ENCODE measurements at places on chromosomes 4 and X.

- DNase-seq = no peak
Measured at GRCh38 chr4:142523111-142523510, 323.0 kb downstream of the INPP4B start.

DNA sequence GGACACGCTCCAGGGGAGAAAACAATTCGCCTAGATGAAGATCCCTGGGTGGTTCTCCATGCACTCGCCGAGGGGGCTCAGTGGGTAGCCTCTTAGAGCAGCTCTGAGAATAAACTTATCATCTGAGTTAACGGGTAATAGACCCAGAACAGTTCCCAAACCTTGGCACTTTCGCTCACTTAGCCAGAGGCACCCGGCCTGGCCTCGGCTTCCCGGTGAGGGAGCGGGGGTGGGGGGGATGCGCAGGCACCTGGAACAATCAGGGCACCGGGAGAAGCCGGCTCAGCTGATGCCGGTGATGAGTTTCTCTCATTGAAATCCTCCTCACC, 405 bp upstream of the ZAR1 start:
- no peak for DNase-seq

GRCh38 chr4:120844528-120844921, 78.0 kb downstream of the PRDM5 start:
- no peak for DNase-seq

DNA sequence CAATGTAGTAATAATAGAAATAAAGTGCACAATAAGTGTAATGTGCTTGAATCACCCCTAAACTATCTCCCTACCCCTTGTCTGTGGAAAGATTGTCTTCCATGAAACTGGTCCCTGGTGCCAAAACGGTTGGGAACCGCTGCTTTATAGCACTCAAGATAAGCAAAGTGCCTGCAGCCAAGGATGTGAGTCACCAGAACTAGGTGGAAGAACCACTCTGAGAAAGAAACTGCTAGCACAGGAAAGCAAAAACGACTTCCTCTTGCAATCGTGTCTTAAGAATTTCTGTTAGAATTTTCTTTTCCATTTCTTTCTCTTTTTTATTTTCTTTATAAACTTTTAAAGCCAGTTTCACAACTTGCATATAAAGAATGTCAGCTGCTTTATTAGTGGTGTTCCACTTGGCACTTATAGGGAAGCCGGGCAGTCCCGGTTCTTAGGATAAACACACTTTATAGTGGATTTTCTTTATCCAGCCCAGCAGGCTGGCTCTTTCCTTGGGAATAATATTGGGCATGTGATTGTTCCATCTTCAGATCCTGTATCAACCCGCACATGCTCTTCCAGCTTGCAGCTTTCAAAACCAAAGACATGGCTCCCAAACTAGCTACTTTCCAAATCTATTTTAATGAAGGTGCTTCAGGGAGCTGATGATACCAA, 32.3 kb upstream of the CXCL8 start:
- peak; percentile 59 for DNase-seq

DNA sequence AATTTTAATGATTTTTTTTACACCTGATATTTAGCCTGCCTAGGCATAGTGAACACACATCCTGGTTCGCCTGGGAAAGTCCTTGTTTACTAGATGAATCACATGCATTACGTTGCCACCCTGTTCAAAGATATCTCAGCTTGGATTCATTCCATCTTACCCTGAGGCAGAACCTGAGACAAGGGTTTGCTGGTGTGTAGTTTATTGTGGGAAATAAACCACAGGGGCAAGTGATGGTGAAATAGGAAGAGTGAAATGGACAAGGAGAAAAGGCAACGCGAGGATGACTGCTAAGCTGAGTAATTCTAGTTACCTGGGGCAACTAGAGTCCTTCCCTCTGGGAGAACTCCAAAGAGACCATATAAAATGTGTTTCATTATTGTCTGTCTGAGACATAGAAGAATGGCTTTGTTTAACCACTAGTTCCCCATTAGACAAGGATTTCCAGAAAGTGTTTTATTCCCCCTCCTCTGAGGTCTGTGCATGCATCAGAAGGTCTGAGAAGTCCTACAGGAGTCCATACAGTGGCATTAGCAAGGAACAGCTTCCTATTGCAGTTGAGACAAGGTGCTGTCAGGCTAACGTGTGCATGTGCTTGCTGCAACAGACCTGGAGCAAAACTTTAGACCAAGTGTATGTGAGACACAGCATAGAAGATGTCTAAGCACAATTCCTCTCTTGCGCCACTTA, 797.3 kb upstream of the FRG1 start:
- DNase-seq = no peak

- DNase-seq = no peak
Measured at GRCh38 chr4:81806485-81806884, 334.8 kb upstream of the RASGEF1B start.
